ENCODE measurements at places on chromosomes 1 and 21.

DNA sequence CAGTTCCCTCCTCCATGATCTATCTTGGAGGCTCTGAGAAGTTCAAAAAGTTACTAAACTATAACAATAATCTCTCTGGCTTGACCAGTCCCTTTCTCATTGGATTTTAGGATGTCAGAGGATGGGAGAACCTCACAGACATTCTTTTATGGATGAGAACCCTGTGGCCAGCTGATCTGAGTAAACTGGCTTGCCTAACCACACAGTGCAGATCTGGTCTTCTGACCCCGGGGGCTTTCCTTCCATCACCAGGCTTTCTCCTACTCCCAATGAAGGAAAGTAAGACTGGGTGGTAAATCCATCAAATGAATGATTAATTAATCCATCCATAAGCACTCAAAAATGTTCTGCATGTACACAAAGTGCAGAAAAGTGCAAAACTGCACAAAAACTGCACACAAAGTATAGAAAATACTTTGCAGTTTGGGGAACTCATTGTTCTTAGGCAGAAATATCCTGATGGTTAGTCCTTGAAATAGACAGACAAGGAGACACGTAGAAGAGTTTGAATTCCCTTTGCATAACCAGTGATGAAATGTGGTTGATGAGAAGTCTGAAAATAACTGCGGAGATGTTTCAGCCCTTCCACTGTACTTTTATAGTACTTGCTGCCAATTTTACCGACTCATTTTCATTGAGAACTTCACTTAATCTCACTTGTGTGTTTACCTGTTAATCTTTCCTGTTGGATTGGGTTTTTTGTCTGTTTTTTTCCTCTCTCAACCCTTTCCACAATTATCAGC lies 2.5 kb upstream of the F3 start:
- DNase-seq, result no peak

GRCh38 chr1:21200767-21201166 lies 24.1 kb upstream of the EIF4G3 start:
- DNase-seq, result no peak

DNA sequence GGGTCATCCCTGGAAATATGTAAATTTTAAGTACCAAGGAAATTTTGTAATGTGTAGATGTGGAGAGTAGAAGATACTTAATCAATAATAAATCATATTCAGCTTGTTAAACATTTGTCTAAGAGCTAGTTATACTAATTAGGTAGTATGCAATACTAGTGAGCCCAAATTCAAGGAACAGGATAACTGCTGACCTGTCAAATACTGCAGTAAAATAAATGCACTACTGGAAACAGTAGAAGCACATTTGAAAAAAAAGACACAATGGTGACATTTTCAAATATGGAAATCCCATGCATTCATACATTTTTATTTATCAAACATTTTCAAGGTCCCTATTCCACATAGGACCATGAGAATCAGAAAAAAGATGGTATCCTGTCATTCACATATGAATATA lies 27.2 kb downstream of the EPRS1 start:
- no peak for DNase-seq

- no peak for DNase-seq
These were observed 60.2 kb upstream of the CFAP126 start for GRCh38 chr1:161427733-161428516.

DNA sequence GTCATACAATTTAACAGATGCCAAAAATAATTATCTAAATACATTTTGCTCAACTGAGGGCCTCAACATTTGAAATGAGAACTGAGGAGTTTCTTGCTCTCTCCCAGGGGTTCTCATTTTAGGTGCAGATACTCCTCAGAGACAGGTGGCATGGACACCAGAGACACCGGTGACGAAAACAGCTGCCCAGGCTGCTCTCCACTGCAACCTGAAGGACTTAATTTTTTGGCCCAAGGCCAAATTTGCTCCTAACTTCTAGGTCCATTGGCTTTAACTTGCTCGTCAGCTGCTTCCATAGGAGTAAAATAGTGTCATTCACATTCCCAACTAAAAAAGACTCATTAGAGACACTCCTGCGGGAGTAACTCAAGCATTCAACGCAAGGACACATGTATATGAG lies 87.0 kb downstream of the NRIP1 start:
- DNase-seq, result no peak

GRCh38 chr1:27773826-27774445 lies 917 bp downstream of the STX12 start:
- DNase-seq, result no peak

- no peak for DNase-seq
These were observed 119.3 kb downstream of the CRYAA start for GRCh38 chr21:43287795-43288755.

DNA sequence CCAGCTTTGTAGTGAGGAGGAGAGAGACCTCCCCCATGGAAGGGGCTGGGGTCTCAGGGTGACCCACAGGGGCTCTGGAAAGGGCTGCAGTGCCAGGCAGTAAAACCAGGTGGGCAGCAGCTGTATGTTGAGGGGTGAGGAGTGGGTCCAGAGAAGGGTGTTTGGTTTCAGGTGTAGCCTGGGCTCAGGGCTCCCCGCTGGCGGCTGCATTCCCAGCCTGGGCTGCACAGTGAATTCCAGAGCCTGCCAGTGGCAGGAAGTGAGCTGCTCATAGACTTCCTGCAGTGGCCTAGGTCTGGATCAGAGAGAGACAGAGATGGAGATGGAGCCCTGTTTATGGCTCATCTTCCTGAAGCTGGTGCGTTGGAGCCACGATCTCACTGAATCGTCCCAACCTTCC lies 356.4 kb downstream of the PTPRU start:
- DNase-seq, result no peak

GRCh38 chr1:241837901-241838300 lies 10.1 kb upstream of the EXO1 start:
- no peak for DNase-seq

DNA sequence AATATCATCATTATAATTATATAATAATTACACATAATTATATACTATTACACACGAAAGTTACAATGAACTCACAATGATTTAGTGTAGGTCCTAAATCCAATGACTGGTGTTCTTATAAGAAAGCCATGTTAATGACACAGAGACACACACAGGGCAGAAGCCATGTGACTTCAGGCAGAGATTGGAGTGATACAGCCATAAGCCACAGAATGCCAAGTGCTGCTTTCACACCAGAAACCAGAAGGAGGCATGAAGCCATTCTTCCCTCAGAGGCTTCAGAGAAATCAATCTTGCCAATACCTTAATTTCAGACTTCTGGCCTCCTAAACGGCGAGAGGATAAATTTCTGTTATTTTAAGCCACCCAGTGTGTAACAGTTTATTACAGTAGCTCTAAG lies 147.4 kb upstream of the KRTAP19-8 start:
- DNase-seq, result no peak

DNA sequence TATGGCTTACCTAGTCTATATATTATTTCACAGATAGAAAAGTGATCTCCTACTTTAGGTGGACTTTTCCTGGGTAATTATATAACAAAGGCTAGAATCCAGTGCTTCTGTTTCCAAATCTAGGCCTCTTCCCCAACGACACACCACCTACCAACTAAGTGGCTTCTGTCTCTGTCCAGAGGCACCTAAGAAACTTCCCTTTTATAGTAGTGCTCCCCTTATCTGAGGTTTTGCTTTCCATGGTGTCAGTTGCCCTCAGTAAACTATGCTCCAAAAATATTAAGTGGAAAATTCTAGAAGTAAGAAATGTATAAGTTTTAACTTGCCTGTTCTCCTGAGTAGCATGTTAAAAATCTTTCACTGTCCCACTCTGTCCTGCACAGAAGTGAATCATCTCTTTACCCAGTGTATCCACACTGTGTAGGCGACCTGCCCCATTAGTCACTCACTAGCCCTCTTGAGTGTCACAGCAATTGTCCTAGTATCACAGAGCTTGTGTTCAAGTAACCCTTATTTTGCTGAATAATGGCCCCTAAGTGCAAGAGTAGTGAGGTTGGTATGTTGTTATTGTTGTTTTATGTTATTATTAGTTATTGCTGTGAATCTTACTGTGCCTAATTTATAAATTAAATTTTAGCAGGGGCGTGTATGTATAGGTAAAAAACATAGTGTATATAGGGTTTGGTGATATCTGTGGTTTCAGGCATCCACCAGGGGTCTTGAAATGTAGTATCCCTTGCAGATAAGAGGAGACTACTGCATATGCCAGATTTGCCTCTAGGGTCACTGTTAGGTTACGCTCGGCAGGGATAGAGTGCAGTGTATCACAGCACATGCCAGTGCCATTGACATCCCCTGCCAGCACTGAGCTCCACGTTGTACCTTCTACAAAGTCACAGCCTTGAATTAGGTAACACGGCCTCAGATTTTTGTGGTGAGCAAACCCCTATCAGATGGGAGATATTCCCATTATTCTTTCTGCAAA lies 14.7 kb upstream of the CD53 start:
- no peak for DNase-seq

GRCh38 chr1:205211839-205212536 lies 486 bp upstream of the DSTYK start:
- DNase-seq, result no peak

DNA sequence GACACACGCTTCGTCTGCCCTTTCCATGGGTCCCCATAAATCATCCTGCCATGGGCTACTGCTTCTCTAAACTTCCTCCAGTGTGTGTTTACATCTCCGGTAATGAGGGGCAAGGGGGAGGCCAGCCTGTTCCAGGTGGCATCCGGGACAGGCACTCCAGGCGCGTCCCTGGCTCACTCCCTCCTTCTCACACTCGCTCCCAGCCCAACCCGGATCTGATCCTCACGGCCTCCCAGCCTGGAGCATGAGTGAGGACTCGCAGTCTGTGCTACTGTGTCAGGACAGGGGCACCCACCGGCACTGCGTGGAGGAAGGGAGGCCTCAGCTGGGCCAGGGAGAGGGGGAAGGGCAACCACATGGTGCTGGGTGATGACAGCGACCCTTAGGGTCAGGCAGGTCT lies 225.4 kb downstream of the TRABD2B start:
- DNase-seq, result no peak

- DNase-seq, result no peak
These were observed 48.1 kb upstream of the CSF3R start for GRCh38 chr1:36530791-36531190.

- DNase-seq, result no peak
These were observed 150.9 kb upstream of the VAMP3 start for GRCh38 chr1:7620196-7620595.

- no peak for DNase-seq
These were observed 65.5 kb upstream of the COA6 start for GRCh38 chr1:234307726-234308125.

- no peak for DNase-seq
These were observed 72.2 kb downstream of the MRPL37 start for GRCh38 chr1:54272134-54272533.

DNA sequence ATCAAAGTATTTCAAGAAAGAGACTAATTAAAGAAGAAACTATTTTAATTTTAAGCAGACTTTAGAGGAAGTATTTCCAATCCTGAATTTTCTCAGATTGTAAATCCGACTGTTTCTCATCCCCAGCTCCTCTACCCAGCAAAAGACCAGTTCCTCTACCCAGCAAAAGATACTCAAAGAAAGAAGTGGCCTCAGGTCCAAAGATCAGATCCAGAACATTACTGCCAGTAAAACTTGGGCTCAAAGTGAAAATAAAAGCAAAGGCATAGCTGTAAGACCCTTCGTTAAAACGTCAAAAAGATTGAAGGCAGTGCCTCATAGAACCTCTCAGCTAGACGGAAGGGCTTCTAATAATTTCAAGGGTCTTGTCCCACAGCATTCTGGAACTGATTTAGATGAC lies 50.0 kb downstream of the LRRC8B start:
- no peak for DNase-seq

DNA sequence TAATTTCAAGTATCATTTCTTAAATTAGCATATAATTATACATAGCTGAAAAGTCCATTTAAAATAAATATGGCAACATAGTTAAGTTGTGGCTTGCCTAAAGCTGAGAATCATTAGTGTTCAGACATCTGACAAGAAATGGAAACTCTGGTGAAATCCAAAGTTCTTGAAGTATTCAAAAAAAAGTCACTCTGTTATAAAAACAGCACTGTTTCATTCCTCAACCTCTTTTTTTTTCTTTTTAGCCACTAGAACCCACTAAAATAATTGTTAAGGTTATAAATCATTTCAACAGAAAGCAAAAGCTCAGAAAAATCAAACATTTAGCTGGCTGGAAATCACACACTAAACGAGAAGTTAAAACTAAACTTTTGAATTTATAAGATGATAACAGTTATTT lies 476.7 kb downstream of the LTN1 start:
- DNase-seq, result no peak

- DNase-seq, result no peak
These were observed 351.5 kb upstream of the ZP4 start for GRCh38 chr1:238242181-238242580.

- DNase-seq, result no peak
These were observed 82.9 kb downstream of the ITPKB start for GRCh38 chr1:226656201-226656600.

DNA sequence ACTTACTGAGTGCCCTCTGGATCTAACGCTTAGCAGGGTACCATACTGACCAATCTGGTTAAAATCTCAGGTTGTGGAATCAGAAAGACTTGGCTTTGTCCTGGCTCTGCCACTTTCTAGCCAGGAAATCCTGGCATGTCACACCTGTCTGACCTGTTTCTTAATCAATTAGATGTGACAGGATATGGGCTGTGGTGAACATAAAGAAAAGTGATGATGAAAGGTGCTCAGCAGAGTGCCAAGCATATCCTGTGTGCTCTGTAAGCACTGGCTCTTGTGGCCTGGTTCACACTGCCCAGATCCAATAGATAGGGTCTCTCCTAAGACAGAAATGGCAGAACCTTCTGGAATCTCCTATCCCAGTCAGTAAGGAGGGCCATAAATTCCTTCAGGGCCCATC lies 53.9 kb downstream of the PHC2 start:
- no peak for DNase-seq

DNA sequence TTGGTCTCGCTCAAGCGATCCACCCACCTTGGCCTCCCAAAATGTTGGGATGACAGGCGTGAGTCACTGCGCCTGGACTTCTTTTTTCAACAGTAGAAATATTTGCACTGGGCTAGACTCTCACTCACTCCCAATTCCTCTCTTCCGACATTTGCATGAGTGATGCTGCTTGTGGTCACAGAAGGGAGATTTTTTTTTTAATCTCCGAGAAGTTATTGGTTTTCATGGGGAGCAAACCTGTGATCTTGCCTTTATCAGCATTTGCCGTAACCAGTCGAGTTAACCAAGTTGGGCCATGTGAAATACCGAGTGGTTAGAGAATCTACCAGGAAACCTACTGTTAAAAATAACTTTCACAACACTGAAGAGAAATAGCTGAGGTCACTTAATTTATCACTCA lies 21.1 kb downstream of the ERG start:
- DNase-seq, result no peak

Data from brain pericyte (primary cell).